HT-29 (cell line): ENCODE measurements at places on chromosomes 7 and 10. TPM values are rescaled to one million over a fixed set of nuclear protein-coding genes. Genes with fewer than 3 reads are reported as not detected.

Gene AKR1C1
- total RNA-seq: 13.7 and 16.3 TPM in 2 replicates

Gene MTG1
- 44.3 and 56.9 TPM in 2 replicates for total RNA-seq

Gene ARF5
- total RNA-seq: 349 and 366 TPM in 2 replicates

Gene CUX1
- 41.9 and 48.3 TPM in 2 replicates for total RNA-seq

Gene MXI1
- total RNA-seq: 18.1 and 19.8 TPM in 2 replicates

Gene SFTPA1
- not detected in 2 replicates for total RNA-seq

Gene CFAP70
- 0.03 TPM in 1 of 2 replicates, not detected in the other for total RNA-seq

Gene PRKG1
- total RNA-seq: not detected in 2 replicates

Gene EGFR
- total RNA-seq: 28.1 and 30.4 TPM in 2 replicates

Gene SORCS3
- not detected in 2 replicates for total RNA-seq

Gene EXOC4
- 59.8 and 63.2 TPM in 2 replicates for total RNA-seq

Gene TSPAN33
- 0.89 and 1.6 TPM in 2 replicates for total RNA-seq

Gene CACNA2D1
- total RNA-seq: not detected in 2 replicates

Gene NME8
- not detected in 2 replicates for total RNA-seq

Gene NKX6-2
- not detected in 2 replicates for total RNA-seq

Gene CALCR
- total RNA-seq: not detected in 2 replicates

Gene LRMDA
- total RNA-seq: not detected in 2 replicates
